Right lung (tissue), 10 donors: ENCODE measurements at places on chromosomes 6 and 20. TPM values are rescaled to one million over a fixed set of nuclear protein-coding genes. Genes with fewer than 3 reads are reported as not detected.

DNA sequence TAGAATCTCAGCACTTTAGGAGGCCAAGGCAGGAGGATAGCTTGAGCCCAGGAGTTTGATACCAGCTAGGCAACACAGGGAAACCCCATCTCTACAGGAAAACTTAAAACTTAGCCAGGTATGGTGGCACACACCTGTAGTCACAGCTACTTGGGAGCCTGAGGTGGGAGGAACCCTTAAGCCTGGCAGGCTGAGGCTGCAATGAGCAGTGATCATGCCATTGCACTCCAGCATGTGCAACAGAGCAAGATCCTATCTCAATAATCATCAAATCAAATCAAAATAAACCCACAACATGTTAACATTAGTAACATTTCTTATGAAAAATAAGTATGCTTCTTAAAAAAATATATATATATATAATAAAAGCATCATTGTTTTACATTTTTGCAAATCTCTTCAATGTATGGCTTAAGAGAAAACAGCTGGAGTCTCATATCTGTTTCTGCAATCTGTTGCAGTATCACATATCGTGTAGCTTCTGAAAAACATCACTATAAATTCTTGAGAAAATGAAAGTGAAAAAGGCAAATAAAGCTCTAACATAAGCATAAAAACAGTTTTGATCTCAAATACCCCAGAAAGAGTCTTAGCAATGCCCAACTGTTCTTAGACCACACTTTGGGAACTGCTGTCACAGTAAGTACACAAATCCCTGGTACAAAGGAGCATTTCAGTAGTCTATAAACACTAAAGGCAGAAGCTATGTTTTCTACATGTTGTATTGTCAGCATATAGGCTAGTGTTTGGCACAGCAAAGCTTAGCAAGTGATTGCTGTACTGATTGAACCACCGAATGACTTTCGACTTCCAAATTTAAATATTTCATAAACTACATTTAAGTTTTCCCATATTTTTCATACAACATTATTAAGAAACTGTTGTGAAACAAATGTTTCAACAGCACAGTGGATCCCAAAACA lies 8.0 kb downstream of the MMUT start:
- DNase-seq: no peak

- DNase-seq: no peak
Measured at GRCh38 chr20:24608926-24609667, 139.7 kb downstream of the SYNDIG1 start.

DNA sequence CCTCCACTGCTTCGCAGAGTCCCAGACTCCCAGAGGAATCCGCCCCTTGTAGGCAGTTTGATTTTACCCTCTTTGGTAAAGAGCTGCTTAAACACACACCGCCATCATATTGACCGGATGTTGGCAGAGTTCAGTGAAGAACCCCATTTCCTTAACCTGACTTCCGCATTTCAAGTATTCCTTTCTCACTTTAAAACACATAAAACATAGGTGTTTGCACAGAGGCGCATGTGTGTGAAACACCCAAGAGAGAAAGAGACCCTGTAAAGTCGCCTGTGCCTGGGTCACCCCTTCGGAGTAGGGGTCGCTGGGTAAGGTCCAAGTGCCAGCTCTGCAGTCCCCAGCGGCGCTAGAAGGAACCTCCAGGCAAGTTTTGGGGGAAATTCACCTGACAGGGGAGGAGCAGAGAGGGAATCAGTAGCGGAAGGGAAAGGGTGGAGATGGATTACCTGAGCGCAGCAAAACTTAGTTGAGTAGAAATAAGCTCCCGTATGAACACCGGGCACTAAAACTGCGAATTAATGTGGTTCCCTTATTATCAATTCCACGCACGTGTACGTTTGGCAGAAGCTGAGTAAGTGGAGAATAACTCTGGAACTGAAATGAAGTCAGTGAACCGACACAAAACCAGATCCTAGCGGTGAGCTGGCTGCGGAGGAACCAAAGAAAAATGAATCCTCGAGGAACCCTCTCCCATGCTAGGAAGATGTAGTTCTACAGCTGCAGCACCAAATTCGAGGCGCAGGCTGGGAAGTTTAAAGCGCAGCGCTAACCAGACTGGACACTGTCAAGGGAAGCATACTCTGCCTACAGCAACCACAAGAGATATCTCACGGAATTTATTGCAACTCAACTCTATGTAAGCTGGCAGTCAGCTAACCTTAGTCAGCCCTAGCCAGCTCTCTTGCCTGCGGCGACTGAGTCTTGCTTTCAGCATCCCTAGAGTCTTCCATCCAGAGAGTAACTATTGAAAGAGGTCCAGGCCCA lies 3.5 kb upstream of the HTR1B start:
- DNase-seq: no peak

GRCh38 chr6:168670401-168670985 lies 229.5 kb downstream of the SMOC2 start:
- no peak for DNase-seq

GRCh38 chr6:97501853-97502252 lies 218.8 kb upstream of the MMS22L start:
- DNase-seq: no peak

DNA sequence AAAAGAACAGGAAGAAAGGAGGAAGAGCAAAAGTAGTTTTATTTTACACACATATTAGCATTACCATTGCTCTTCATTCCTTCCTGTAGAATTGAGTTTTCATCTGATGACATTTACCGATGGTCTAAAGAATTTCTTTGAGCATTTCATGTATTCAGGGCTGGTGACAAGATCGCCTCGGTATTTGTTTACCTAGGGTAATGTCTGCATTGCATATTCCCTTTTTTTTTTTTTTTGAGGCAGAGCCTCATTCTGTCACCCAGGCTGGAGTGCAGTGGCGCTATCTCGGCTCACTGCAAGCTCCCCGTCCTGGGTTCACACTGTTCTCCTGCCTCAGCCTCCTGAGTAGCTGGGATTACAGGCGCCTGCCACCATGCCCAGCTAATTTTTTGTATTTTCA lies 19.3 kb downstream of the RAB22A start:
- no peak for DNase-seq

DNA sequence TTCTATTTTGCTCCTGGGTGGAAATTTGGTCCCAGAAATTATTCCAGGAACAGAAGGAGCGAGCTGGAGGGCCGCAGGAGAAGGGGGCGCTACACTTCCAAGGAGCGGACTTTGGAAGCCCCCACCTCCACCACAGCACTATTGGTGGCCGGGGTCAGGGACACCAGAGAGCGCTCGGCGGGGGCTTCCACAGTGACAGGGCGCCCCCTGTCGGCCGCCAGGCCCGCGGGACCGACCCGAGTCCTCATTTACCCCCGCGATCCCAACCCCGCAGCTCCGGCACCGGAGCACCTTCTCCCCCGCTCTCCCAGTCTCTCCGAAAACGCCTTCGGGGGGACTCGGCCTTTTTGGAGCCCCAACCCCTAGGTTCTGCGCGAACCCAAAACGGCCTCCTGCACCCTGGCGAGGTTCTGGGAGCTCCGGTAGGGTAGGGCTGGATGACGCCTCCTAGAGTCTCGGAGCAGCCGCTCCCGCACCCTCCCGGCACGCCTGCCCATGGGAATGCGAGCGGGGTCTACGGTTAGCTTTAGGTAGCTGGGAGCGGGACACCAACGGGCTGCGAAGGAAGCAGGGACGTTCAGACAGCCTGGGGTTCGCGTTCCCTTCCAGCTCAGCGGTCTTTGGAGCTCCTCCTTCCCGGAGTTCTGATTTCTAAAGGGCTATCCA lies 2.4 kb upstream of the FOXA2 start:
- no peak for DNase-seq

DNA sequence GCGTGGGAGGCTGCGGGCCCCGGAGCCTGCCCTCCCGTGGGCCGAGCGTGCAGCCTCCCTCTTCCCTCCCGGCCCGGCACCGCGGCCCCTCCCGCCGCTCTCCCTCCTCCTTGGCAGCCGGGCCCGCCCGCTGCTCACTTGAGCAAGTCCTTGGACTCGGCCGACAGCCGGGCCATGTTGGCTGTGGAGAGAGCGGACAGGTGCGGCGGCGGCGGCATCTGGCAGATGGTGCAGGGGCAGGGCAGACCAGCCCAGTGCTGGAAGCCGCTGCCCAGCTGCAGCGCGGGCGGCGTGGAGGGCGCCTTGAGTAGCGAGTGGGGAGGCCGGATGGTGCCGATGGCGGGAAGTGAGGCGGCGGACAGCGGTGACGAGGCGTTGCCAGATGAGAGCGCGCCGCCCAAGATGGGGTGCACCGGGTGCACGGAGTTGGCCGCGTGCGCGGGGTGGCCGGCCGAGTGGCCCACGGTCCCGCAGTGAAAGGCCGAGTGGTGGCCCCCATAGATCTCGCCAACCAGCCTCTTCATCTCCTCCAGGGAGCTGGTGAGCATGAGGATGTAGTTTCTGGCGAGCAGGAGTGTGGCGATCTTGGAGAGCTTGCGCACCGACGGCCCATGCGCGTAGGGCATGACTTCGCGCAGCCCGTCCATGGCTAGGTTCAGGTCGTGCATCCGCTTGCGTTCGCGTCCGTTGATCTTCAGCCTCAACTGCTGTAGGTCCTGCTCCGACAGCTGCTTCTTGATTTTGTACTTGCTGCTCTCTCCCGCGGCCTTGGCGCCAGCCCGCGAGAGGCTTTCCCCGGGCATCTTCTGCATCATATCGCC lies 766 bp downstream of the OLIG3 start:
- no peak for DNase-seq

ANKRD66 gene
- polyA plus RNA-seq: 2.3 TPM

GRCh38 chr6:12119085-12119588 lies 107.0 kb downstream of the HIVEP1 start:
- no peak for DNase-seq

GRCh38 chr6:134421501-134421900 lies 103.6 kb upstream of the SGK1 start:
- no peak for DNase-seq

DNA sequence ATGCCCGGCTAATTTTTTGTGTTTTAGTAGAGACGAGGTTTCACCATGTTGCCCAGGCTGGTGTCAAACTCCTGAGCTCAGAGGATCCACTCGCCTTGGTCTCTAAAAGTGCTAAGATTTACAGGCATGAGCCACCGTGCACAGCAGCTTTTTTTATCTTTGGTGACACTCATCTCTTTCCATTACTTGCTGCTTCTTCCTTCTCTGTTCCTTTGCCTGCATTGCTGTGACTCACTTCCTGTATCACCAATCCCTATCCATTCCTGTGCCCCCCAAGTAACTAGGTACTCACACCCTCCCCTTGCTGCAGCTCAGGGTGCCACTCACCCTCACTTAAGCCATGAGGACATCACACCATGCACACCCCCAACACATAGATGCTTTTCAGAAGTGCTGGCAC lies 24.6 kb downstream of the KHDC1L start:
- DNase-seq: no peak

- DNase-seq: no peak
Measured at GRCh38 chr6:125670568-125670967, 78.9 kb upstream of the HEY2 start.

- DNase-seq: no peak
Measured at GRCh38 chr6:88983532-88983931, 20.1 kb upstream of the RNGTT start.

SLC44A4 gene
- polyA plus RNA-seq: 17.9 TPM

- DNase-seq: peak; percentile 68
Measured at GRCh38 chr6:116764961-116765841, at the start of gene FAM162B. TSS of gene FAM162B (minus strand) at chr6:116765719. CDS start at chr6:116765576, 143 bp downstream.

GRCh38 chr20:51800872-51801121 lies 1.5 kb downstream of the SALL4 start:
- DNase-seq: no peak

- no peak for DNase-seq
Measured at GRCh38 chr6:34349211-34349610, 43.3 kb downstream of the NUDT3 start.

- no peak for DNase-seq
Measured at GRCh38 chr20:22861990-22862389, 173.1 kb upstream of the SSTR4 start.

COL21A1 gene
- polyA plus RNA-seq: 140 TPM

GRCh38 chr6:84687431-84687830 lies 77.0 kb downstream of the TBX18 start:
- DNase-seq: no peak

DNA sequence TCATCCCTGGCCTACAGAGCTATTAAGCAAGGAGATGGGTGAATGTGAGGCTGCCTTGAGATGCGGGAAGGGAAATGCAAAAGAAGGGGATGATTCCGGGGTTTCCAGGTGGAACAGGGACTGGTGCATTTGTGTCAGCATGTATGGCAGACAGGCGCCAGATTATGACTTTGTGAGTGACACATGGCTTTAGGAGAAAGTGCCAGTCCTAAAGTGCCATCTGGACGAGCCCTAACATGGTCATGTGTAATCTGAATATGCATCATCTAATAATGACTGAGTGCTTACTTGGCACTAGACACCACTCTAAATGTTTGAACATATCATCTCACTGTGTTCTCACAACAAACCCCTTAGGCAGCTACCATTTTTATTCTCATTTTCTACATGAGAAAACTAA lies 195.0 kb upstream of the TSHZ2 start:
- DNase-seq: no peak

- no peak for DNase-seq
Measured at GRCh38 chr20:47783828-47784598, 1.3 kb downstream of the SULF2 start.

GTSF1L gene
- not detected for polyA plus RNA-seq

IGF2R gene
- polyA plus RNA-seq: 44.1 TPM

- no peak for DNase-seq
Measured at GRCh38 chr6:79467716-79468115, 69.5 kb downstream of the LCA5 start.

- DNase-seq: no peak
Measured at GRCh38 chr20:8640461-8640860, 428.4 kb upstream of the PLCB4 start.

TRIM31 gene
- polyA plus RNA-seq: 0.24 TPM

C6orf141 gene
- 5.1 TPM for polyA plus RNA-seq

DNA sequence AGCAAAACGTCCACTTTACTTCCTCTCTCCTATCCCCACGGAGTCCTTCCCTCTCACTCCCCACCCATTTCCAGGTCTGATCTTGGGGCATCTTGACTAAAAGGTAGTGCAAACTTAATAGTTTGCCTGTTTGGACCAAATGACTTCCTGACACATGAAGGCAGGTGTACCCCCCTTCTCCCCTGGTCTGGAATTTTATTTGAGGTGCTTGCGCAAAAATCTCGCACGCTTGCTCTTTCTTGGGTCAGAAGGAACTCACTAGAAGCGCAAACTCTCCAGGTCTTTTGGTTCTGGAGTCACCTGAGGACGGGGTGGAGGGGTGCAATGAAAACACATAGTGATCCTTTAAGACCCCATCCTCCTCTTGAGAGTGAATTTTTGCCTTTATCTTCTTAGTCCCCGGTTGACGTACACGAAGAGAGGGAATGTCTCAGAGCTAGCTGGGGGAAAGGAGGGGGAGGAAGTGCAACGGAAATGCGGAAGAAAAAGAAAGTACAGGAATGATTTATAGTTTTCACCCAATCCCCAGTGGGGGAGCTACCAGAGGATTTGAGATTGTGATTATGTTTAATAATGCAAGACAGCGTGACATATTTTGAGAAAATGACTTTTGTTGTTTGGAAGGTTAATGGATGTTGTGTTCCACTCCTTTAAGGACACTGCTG lies 4.9 kb downstream of the ADGRB3 start:
- no peak for DNase-seq
